NCI-H1930 (cell line): ENCODE measurements at places on chromosomes 5 and 9.
A peak's percentile ranks its signal among the peaks of the same experiment; 100 is the strongest.

DNA sequence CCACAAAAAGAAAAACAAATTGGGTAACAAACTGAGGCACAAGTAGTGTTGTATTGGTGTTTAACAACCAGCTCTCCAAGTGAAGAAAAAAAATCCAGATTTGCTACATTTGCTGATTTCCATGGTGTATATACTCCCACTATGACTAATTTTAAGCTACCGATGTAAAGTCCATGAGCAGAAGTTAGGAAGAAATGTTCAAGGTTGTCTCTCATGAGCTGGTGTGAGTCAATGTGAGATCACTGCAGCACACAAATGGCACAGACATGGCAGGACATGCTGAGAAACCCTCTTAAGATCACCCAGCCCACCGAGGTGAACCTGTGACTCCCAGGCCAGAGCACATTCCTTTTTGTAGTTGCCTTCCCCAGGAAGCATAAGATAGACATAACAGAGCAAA, 36.2 kb downstream of the SLC44A1 start:
- DNase-seq = no peak

DNA sequence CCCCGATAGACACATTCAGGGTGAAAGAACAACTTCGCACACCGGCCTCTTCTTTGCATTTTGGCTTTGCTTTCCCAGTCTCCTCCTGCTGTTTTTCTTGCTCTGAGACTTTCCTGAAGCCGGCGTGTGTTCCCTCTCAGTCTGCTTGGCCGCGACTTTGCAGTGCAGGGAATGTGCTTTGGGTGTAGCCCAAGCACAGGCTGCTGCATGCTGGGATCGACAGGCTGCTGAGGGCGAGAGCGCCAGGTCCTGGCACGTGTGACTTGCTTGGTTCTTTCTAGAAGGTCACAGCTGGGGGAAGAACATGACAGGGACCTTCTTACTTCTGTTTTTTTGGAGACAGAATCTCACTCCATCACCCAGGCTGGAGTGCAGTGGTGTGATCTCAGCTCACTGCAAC, 40.6 kb downstream of the TENT4A start:
- DNase-seq = no peak

DNA sequence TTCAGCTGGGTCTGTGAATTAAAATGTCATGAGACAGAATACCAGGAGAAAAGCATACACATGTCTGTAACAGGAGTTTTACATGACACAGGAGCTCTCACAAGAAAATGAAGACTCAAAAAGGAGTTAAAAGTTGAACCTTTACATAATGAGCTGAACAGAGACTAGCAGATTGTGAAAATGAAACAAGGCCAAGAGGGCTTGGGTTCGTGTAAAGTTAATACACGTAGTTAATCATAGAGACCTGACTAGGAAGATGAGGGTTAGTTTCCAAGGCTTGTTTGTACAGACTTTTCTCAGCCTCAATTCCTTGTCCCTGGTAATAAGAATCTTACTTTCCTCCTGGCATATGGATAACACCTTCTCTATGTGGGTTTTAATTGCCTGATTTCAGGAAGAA, 1294.0 kb downstream of the MAT2B start:
- no peak for DNase-seq

DNA sequence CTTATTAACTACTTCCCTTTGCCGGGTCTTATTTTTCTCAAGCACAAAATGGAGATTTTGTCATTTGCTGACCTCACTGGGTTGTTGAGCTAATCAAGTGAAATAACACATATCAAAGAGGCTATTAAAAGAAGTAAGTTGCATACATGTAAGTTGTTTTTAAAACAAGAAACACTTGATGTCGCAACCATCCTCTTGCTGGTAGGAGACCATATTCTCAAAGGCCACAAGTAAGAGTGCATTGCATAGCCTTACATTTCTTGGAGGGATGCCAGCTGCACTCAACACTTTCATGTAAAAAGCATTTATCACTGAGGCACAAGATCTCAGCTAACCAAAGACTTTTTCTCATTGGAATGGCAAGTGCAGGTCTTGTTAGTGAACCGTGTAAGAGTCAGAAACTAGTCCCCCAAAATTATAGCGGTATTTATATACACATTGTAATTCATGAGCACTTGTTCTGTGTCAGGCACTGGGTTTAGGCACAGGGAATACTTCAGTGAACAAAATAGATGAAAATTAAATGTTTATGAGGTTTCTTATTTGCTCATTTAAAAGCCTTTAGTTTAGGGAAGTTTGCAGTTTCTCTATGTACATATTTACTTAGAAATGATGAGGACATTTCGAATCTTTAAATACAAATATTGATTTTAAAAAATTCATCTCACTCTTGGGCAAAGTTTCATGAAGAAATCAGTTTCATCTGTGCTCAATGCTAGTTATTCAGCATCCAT, 72.0 kb downstream of the ZFAND5 start:
- no peak for DNase-seq

DNA sequence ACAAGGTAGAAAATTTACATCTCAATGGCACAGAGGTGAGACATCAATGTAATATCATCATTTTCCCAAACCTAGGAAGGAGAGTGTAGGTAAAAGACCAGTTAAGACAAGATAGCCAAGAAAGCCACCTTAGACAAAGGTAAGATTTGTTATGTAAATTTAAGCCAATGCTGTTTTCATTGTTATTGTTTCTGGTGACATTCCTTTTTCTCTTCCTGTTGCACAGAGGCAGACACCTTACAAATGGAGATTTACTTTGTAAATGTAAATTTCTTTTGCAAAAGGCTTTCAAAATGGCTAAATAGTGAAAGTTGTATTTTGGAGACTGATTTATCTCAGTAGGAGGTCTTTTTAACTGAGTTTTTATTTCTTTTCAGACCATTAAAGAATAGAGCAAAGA, 159.1 kb downstream of the YIPF5 start:
- DNase-seq = no peak

- no peak for DNase-seq
Measured at GRCh38 chr5:50710838-50711237, 44.4 kb downstream of the PARP8 start.

DNA sequence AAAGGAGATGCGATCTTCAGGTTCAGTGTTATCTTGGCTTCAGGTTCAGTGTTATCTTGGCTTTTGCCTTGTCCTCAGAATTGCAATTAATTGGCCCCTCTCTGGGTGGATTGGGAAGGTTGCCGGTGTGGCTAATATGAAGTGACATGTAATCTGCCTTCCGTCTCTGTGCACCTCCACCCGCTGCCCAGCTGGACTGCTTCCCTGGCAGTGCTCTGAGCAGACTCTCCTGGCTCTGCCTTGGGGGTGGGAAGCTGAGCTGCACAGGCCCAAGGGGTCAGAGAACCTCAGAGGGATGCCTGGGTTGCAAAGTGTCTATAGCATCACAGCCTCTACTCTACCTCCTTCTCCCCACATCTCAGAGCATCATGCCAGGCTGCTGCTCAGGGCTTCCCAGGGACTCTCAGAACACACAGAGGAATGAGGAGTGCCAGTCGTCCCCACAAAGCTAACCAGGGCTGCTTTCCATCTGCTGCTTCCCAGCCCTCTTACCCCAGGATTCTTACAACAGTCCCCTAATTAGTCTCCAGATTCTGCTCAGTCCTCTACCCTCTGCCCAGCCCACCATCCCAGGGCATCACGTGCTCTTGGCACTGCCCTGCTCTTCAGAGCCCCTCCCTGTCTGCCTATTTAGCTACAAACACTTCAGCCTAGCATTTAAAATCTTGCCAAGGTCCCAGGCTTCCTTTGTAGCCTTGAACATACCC, 54.4 kb upstream of the AFAP1L1 start:
- no peak for DNase-seq

- no peak for DNase-seq
Measured at GRCh38 chr5:143536364-143536763, 132.9 kb upstream of the NR3C1 start.

DNA sequence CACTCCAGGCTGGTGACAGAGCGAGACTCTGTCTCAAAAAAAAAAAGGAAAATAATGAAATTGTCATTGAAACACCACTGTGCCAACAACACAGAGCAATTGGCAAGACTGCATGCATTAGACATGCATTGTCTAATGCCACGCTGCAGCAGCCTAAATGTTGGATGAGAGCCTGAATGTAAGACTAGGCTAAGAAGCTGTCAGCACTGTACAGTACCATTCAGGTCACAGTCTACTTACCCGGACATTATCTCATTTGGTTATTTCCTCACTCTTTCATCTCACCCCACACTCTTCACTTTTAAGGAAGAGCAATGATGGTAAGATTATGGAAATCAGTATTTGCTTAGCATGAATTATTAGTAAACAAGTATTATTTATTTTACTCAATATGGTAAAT, 31.3 kb upstream of the PPP2CA start:
- DNase-seq = no peak

- DNase-seq = peak; percentile 11
Measured at GRCh38 chr9:4796988-4797853, 4.5 kb downstream of the RCL1 start.

- DNase-seq = peak; percentile 83
Measured at GRCh38 chr9:89179895-89180734, 1.5 kb upstream of the SHC3 start.

GRCh38 chr9:130781569-130781968, 53.5 kb upstream of the ABL1 start:
- DNase-seq = no peak

DNA sequence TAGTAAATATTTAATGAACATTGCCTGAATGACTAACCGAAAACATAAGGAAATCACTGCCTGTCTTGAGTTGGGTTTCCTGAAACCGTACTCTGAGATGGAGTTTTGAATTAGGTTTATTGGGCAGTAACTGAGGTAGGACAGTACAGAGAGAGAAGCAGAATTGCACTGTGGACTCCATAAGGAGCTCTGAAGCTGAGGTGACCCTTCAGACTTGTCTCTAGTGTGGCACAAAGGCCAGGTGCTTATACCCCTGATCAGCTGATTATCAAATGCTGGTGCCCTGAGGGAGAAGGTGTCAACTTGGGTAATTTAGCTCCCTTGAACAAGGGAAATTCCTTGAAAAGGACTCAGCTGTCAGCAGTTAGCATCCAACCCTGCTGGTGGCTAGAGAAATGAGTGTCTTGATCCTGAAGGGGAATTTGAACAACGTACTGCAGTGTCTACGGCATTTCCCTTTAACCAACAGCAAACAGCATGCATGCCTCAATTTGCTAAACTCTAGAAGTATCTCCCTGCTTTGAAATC, 135.0 kb upstream of the SMARCA2 start:
- no peak for DNase-seq

GRCh38 chr5:97074859-97075489, 67.4 kb downstream of the LIX1 start:
- DNase-seq = no peak

DNA sequence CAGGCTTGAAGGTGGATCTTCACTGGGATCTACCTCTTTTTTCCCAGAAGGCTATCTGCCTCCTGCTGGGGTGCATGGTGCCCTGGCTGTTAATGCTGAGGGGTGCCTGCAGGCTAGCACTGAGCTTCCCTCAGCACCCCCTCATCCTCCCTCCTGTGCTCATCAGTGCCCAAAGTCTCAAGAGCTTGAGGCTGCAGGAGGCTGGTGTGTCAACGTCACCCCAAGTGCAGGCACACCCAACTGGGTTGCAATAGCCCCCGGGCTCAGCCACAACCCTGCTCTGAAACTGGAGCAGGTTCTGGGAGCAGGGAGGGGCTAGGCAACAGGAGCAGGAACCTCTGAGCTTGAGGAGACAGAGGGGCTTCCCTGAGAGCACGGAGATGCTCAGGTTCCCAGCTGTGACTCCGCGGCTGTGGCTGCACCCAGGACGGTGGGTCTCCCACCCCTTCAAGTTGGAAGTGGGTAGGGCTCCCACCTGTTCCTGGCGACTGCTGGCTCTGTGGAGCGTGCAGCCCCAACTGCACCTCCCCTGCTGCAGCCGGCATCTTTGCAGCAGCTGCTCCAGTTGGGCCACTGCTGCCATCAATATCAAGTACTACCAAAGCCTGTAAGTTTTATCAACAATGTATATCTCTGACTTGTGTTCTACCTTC, 1266.6 kb upstream of the C9orf72 start:
- DNase-seq = no peak

- no peak for DNase-seq
Measured at GRCh38 chr9:129009584-129010141, 18.5 kb downstream of the SH3GLB2 start.

DNA sequence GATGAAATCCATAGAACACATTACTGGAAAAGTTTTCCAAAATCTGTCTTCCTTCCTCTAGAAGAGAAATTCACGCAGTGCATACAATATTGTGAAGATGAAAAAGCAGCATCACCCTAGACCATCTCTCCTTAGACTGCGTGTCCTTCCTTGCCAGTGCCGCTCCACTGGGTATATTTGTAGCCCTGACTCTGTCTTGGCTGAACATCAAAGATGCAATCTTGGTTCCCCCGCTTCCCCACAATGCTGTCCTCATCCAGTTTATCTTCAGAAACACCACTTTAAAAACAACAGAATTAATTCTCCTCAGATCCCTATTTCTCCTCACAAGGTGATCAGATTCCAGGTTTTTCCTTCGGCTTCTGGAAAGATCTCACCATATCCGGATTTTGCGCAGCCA, 53.9 kb downstream of the ROR2 start:
- DNase-seq = no peak

DNA sequence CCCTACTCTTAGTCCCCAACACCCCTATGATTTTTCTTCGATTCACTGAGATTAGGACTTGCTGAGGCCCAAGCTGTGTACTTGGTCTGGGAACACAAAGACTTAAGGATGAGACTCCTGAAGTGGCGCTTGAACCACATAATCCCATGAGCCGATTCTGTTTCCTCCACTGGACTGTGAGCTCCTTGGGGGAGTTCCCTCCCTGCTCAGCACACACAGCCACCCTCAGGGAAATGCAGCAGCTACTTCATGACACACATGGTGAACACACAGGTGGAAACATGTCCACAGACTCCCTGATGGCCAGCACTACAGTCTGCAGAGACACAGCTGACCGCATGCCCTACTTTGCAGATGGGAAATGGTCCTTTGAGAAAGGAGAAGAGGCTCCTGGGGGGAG, 101.1 kb downstream of the C5orf15 start:
- DNase-seq = no peak
